Aortic smooth muscle cell (primary cell): ENCODE measurements at places on chromosomes 3 and 15. TPM values are rescaled to one million over a fixed set of nuclear protein-coding genes. Genes with fewer than 3 reads are reported as not detected.

RPP14 gene
- total RNA-seq = 12.4 and 12.7 TPM in 2 replicates

PAK6 gene
- 0.13 TPM in 1 of 2 replicates, not detected in the other for total RNA-seq

EHHADH gene
- total RNA-seq = 5.0 and 5.3 TPM in 2 replicates

SLC12A1 gene
- not detected in 2 replicates for total RNA-seq

CFAP92 gene
- total RNA-seq = not detected in 2 replicates

ATP10A gene
- 2.8 and 4.9 TPM in 2 replicates for total RNA-seq

DPPA2 gene
- total RNA-seq = not detected in 2 replicates

SNAPC5 gene
- total RNA-seq = 28.0 and 34.7 TPM in 2 replicates

ACSBG1 gene
- total RNA-seq = not detected in 2 replicates

INSYN1 gene
- 3.0 and 5.2 TPM in 2 replicates for total RNA-seq

QTRT2 gene
- total RNA-seq = 17.7 and 21.7 TPM in 2 replicates

AAGAB gene
- total RNA-seq = 46.5 and 50.4 TPM in 2 replicates

MYLK gene
- 234 and 338 TPM in 2 replicates for total RNA-seq

GATM gene
- total RNA-seq = 0.37 and 0.40 TPM in 2 replicates

TUSC7 gene
- total RNA-seq = not detected in 2 replicates

LMOD3 gene
- not detected in 2 replicates for total RNA-seq

WDR93 gene
- total RNA-seq = under 0.01 and 0.06 TPM in 2 replicates

GOLGA8G gene
- not detected in 2 replicates for total RNA-seq
